Activated T-cell treated with anti-CD3 and anti-CD28 coated beads for 4 hours (primary cell): ENCODE measurements at places on chromosomes 13 and 19.

GRCh38 chr13:102643656-102644055 lies 46.9 kb downstream of the TPP2 start:
- no peak for DNase-seq

- no peak for DNase-seq
These were observed 2.3 kb downstream of the ZNF714 start for GRCh38 chr19:21084343-21084742.

DNA sequence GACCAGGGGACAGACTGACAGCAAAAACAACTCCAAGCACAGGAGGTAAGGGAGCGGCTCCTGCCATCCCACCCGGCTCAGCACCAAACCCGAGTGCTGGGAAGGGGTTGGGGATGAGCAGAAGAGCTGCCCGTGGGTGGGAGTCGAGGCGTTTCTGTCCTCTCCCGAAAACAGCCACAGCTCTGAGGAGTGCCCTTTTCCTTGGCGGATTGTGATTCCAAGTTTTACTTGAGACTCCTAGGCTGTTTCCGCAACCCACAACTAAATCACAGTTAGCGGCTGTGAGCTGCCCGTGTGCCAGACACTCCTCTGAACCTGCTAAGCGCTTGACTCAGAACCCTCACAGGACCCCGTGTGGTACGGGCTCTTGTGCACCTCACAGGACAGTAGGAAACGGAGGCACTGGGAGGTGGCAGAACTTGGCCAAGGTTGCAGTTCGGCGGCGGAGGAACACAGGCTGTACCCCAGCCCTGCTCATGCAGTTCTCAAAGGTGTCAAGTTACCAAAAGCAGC lies 21.4 kb downstream of the CFAP97D2 start:
- no peak for DNase-seq

- DNase-seq, result no peak
These were observed 1.4 kb upstream of the ERFL start for GRCh38 chr19:41929536-41930071.

DNA sequence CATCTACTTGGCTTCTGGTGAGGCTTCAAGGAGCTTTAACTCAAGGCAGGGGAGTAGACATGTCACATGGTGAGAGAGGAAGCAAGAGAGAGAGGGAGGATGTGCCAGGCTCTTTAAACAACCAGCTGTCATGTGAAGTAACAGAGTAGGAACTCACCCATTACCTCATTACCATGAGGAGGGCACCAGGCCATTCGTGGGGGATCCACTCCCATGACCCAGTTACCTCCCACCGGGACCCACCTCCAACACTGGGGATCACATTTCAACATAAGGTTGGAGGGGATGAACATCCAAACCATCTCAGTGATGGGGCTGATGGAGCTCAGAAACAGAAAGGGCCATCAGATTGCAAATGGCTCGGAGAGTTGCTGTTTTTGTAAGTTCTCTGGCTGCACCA lies 12.9 kb downstream of the VSTM2B start:
- no peak for DNase-seq

GRCh38 chr19:18417250-18418028 lies 1.8 kb upstream of the SSBP4 start:
- no peak for DNase-seq
